ENCODE measurements at places on chromosomes 7 and 10.

- no peak for DNase-seq
These were observed 200.9 kb upstream of the CNTNAP2 start for GRCh38 chr7:145915679-145916078.

- no peak for DNase-seq
These were observed 464.2 kb downstream of the PLXNA4 start for GRCh38 chr7:132112106-132112505.

GRCh38 chr10:133257489-133258065 is 19.1 kb downstream of the ADAM8 start:
- no peak for DNase-seq

GRCh38 chr7:106524690-106525059 is 136.3 kb downstream of the CCDC71L start:
- DNase-seq: no peak

DNA sequence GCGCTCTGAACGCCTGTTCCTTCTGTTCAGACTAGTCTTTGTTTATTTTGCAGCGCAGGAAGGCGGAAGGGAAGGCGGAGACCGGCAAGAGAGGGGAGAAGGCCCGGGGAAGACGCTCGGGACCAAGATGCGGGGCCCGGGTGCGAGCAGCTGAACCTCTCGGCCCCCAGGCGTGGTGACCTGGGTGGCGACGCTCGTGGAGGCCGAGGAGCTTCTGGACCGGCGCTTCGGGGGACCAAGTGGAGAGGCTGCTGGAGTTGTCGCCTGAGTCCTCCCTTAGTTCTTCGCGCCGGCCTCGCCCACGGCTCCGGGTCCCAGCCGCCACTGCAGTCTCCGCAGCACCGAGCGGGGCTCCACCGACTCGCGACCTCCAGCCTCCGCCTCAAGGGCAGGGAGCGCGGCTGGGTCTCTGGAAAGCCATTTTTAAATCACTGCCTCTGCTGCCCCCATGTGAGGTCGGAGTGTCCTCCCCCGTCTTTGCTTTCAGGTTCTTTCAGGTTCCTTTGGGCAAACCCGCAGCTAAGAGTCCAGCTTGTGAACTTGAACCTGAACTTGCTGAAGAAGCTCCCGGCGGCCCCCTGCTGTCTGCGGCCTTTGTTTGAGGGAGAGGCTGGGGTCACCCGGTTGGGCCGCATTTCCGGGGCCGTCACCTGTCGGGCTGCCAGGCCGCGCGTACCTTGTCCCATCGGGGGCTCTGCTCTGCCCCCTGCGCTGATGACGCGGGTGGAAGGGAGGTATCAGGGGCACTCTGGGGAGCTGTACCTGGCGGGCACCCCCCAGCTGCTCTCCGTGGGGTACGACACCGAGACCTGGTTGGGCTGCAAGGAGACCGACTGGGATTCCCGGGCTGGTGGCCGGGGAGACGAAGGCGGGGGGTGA is 136.0 kb downstream of the KIF20B start:
- no peak for DNase-seq

DNA sequence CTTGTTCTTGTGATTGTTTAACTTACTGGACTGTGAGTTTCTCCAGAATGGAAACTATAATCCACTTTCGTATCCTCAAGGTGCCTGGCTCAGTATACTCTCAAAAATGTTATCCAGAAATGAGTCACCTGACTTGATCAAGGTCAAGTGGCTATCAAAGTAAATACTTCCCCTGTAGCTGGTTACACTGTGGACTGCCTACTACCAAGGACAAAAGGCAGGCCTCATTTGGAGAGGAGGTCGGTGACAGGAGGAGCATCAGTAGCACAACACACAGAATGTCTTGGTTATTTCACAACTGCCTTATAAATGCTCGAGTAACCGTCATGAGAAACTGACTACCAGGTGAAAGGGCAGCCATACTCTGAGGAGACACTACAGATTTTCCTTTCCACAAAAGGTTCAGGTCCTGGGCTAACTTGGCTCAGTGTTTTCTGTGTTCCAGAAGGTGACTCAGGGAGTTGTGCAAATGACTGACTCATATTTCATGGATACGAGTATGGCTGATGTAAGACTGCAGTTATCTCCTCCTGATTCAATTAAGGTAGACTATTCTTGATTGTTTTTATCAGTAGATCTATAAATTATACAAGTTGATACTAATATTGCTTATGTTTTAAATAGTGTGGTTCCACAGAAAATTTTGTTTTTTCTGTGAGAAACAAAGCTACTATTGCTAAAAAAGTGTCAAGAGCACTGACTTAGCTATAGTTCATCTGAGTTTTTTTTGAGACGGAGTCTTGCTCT is 4.2 kb upstream of the CCNY start:
- peak; percentile 65 for DNase-seq

- DNase-seq: no peak
These were observed 81.8 kb downstream of the SEMA3A start for GRCh38 chr7:84112771-84113170.

GRCh38 chr7:113078331-113078730 is 8.3 kb downstream of the GPR85 start:
- no peak for DNase-seq

- no peak for DNase-seq
These were observed 602.0 kb downstream of the PTPRN2 start for GRCh38 chr7:157985636-157986035.

DNA sequence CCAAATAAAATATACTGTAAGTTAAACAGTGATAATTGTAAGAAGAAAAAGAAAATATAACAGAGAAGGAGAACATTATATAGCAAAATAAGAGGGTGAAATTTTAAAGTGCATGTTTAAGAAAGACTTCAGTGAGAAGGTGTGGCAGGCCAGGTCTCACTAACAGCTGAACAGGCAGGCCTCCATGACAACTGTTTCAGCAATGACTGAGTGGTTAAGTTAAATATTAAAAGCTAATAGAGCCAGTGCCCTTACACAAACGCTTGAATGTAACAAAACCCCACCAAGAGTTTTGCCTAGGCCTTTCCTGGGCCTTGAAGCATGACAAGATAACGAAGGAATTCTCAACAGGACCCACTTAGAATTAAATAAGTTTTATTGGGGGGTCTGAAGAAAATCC is 32.6 kb downstream of the CFAP43 start:
- no peak for DNase-seq

DNA sequence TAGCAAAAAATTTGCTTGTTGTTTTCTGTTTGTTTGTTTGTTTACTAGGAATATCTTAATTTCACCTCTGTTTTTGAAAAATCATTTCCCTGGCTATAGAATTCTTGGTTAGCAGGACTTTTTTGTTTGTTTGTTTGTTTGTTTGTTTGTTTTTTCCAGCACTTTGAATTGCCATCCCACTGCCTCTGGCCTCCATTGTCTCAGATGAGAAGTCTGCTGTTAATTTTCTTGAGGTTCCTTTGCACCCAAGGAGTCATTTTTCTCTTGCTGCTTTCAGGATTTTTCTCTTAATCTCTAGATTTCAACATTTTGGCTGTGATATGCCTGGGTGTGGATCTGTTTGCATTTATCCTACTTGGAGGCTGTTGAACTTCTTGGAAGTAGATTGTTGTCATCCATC is 105.7 kb downstream of the FOXL3 start:
- no peak for DNase-seq

GRCh38 chr10:60664859-60665258 is 113.4 kb upstream of the CDK1 start:
- DNase-seq: no peak

DNA sequence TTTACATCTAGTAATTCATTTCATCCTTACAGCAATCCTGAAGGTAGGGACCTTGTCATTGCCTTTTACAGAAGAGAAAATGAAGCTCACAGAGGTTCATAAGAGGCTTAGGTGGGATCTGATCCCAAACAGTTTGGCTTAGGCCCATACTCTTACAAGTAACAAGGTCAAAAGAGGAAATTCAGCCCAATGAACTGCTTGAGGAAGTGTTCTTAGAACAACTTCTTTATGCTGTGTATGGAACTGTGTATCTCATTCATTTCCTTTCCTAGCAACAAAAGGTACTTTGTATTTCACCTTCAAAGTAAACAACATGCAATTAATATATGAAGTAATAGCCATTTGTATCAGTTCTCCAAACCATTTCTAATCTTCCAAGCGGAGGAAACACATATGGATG is 79.3 kb downstream of the AVL9 start:
- no peak for DNase-seq

GRCh38 chr10:112080231-112080630 is 103.3 kb downstream of the GPAM start:
- DNase-seq: no peak

DNA sequence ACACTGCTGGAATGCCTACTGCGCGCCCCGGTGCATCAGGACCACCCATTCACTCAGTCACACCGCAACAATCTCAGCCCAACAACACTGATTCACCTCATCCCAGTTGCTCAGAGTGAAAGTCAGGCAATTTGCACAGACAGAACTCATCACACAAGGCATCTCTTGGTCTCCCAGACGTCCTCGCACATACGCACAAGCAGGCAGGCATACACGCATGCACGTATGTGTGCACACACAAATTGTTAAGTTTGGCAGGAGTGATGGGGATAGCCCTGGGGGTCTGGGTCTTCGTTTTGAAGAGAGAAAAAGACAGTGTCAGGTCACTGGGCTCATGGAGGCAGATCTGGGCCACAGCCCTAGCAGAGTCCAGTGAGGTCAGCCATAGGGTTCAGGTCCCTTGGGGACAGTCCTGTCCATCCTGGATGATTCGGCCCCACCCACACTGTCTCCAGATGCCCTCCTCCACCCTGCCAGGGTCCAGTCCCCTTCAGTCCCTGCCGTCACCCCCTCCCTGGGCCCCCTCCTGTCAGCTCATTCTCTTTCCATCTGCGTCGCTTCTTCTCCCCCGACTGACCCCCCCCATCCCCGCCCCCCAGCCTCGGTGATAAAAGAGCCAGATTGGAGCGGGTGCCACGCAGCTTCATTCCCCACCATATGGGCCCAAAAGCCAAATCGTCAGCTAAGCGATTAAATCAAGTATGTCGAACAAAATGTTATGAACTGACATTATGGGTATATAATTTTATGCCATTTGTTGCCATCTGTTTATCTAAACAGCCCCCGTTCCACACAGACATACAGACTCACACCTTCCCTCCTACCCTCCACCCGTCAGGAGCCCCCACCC is 48.5 kb upstream of the SLF2 start:
- DNase-seq: no peak

GRCh38 chr7:122269241-122269640 is 35.3 kb downstream of the FEZF1 start:
- no peak for DNase-seq

GRCh38 chr7:154427533-154427932 is 375.3 kb downstream of the DPP6 start:
- DNase-seq: no peak

DNA sequence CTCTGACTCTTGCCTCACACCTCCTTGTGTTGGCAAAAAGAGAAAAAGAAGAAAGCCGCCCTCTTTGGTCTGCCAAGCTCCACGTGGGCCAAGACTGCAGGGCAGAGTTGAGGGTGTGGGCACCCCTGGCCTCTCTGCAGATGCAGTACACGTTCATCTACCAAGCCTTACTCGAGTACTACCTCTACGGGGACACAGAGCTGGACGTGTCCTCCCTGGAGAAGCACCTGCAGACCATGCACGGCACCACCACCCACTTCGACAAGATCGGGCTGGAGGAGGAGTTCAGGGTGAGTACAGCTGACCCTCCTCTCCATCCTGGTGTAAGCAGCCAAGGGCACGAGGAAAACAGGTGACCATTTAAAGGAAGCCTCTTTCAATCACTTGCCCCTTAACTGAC is 56.1 kb downstream of the MKI67 start:
- no peak for DNase-seq

GRCh38 chr7:92880212-92881090 is 44.1 kb upstream of the CDK6 start:
- DNase-seq: no peak

- no peak for DNase-seq
These were observed 13.9 kb downstream of the PIK3AP1 start for GRCh38 chr10:96706331-96706853.

DNA sequence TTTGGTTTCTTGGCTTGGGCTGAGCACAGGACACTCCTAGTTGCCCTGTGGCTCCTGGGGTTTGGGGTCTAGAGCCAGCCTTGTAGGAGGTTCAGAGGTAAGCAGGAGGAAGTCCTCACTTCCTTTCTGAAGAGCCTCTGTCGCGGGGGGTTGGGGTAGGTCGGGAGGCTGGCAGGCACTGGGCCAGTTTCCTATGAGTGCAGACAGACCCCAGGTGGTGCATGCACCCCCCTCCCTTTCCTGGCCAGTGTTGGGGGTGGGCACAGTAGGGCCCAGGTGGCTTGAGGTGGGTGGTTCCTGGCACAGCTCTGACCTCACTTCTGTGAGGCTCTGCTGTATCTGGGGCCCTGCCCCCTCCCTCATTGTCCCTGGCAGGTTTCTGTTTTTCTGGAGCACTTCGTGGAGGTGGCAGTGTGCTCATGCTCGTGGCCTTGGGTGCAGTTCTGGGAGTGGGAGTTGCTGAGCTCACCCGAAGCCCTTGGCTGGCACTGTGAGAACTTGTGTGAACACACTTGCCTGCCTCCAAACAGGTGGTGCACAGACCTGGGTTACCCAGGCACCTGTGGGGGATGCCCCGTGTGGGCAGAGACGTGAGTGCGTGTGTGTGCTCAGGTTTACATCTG is 1.8 kb downstream of the PALD1 start:
- DNase-seq: no peak

DNA sequence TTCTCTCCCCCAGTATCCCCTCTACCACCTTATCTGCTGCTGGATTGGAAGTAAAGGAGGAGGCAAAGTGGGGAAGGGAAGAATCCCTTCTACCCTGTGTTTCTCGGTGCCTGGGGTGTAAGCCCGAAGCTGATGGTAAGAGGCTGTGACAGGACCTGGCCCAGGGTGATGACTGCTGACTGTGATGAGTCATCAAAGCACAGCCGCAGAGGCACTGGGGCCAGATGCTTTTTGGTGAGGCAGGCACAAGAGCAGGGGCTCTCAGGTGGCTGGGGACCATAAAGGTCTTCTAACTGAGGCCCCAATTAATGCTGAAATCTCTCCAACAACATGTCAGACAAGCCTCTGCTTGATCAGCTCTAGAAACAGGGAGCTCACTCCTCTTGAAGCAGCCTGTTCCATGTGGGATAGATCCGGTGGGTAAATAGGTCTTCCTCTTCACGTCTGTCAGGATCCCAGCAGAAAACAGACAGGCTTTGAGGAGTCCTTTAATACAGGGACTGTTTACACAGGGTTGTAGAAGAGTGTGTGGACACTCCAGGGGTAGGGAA is 86.1 kb upstream of the PCBD1 start:
- DNase-seq: no peak

- no peak for DNase-seq
These were observed 1.7 kb upstream of the FAM3C start for GRCh38 chr7:121397822-121398221.

Measured in fibroblast of skin of left quadriceps (primary cell).